ENCODE measurements at places on chromosomes 7 and 10.
A peak's percentile ranks its signal among the peaks of the same experiment; 100 is the strongest.

DNA sequence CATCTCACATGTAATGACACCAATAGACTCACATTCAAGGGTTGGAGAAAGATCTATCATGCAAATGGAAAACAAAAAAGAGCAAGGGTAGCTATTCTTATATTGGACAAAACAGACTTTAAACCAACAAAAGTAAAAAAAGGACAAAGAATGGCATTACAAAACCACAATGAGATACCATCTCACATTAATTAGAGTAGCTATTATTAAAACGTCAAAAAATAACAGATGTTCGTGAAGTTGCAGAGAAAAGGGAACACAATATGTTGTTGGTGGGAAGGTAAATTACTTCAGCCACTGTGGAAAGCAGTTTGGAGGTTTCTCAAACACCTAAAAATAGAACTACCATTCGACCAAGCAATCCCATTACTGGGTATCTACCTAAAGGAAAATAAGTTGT lies 197.0 kb downstream of the SNX13 start:
- DNase-seq = no peak

- DNase-seq = no peak
Measured at GRCh38 chr7:29765490-29765889, 40.8 kb upstream of the WIPF3 start.

DNA sequence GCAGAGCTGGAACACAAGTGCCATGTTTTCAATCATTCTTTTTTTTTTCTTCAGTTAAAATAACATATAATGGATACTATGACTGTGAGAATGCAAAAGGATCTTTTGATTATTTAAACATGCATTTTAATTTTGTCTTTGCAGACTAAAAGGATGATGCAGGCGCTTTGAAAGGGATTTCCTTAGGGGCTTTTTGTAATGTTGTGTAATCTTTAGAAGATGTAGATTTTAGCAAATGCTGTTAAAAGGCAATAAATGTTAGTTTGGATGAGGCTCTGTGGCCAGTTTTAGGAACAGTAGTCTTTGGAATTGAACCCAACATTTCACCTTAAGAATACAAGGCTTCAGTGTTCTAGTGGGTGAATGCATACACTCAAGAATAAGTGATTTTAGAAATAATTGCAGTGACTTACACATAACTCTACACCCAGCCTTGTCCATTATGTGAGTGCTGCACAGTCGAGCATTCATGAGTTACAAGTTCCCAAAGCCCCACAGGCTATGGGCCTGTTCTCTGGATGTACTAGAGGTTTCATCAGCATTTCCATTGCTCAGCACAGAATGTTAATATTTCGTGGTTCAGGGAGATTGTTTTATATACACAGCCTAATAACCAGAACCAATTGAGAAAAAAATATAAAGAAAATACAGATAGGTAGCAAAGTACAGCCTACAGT lies 11.6 kb downstream of the PAPSS2 start:
- no peak for DNase-seq

DNA sequence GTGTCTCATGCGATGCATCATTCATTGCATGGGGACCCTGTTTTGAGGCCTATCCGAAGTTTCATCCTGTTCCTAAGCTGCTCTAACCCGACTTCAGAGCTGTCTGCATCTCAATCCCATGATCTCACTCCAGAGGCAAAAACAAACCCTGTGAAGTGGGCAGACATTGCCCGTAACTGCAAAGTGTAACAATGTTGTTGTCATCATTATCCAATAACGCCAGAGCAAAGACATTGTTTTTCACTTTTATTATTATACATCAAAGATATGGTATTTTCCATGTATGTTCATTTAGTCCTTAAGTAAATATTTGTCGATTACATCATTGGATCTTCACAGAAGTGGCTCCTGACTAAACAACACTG lies 246.7 kb downstream of the KLF6 start:
- no peak for DNase-seq

GRCh38 chr7:102244601-102245000 lies 42.1 kb upstream of the SH2B2 start:
- DNase-seq = no peak

- no peak for DNase-seq
Measured at GRCh38 chr7:140540136-140540777, 61.0 kb upstream of the MKRN1 start.

GRCh38 chr10:77593771-77594470 lies 43.7 kb downstream of the KCNMA1 start:
- DNase-seq = no peak

DNA sequence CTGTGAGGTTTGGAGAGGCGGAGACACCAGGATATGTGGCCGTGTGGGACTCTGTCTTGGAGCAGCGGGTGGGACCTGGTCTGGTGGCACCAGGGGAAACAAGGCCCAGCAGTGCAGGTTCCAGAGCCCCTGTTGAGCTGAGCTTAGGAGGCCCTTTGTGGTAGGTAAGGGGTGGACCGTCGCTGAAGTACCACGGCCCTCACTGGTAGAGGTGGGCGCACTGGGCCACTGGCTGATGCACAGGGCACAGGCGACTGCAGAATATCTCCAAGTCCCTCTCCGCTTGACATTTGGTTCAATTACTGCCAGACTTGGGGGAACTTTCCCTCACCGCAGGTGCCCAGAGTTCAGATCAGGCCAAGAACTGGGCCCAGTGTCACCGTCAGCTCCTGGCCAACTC lies 27.3 kb downstream of the DOCK1 start:
- DNase-seq = no peak

DNA sequence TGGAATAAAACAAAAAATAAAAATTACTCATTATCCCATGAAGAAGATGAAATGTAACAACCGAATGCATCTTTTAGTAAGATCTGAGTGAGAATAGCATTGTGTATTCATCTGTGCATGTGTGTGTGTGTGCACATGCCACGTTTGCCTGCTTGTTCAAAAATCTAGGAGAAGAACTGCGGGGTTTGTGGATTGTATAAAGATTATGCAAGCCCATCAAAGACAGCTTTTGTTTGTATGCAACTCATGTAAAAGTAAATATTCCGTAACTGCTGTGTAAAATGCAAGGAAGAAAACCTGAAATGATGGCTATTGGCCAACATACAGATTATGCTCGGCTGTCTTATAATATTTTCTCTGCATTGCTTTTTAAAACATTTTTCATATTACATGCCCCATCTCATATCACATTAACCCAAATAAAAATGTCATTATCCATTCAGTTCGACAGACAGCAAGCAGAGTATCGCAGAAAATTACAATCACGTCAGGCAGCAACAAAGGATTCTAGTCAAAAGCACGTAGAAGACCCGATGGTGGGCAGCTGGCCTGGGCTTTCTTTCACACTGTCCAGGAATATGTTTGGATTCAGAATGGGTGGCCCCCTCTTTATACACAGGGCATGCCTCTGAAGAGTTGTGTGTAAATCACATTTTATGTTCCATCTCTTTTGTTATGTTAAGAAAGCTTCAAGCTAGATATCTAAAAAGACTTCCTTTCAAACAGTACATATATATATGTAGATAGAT lies 114.0 kb downstream of the PARP12 start:
- no peak for DNase-seq

DNA sequence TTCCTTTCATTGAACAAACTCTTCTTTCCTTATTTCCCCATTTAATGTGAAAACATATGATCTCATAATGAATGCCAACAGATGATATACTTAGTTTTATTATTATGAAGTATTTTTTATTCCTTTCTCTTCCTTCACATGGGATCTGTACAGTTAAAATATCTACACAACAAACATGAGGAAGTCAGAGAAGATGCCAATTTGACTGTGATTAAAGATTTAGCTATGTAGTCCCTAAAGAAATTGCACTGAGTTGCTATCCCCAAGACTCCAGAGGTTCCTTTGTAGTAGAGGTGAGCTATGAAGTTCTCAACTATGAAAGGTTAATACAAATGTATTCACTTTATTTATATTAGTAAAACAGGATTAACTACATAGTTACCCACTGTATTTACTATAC lies 60.6 kb upstream of the LRRN3 start:
- no peak for DNase-seq

DNA sequence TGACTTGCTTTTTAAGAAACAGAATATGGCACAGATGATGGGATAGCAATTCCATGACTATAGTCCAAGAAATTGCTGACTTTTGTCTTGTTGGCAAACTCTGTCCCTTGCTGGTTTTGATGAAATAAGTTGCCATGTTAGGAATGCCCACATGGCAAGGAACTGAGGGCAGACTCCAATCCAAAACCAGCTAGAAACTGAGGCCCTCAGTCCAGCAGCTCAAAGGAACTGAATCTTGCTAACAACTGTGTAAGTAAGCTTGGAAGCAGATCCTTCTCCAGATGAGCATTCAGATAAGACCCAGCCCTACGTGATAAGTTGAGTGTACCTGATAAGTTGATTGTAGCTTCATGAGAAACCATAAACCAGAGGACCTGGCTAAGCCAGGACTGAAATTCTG lies 64.3 kb upstream of the BMPER start:
- DNase-seq = no peak

GRCh38 chr10:7550013-7550412 lies 116.8 kb downstream of the ITIH5 start:
- no peak for DNase-seq

DNA sequence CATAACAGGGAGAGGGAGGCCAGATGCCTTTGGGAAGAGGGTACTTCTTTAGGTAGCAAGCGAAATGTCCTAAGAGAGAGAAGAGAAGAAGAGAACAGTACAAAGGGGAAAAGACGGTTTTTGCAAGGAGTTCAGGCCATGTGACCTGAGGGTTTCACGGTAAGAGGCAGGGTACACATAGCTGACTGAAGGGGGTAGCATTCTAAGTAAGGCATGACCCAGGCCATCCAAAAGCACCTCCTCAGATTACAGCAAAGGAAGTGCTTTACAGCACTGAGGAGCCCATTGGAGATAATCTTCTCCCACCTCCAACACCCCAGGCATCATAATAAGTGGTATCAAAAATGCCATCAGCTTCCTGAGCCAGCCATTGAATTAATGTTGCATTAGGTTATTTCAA lies 258.2 kb upstream of the NPY start:
- no peak for DNase-seq

- DNase-seq = no peak
Measured at GRCh38 chr10:18158773-18159265, 18.6 kb downstream of the CACNB2 start.

DNA sequence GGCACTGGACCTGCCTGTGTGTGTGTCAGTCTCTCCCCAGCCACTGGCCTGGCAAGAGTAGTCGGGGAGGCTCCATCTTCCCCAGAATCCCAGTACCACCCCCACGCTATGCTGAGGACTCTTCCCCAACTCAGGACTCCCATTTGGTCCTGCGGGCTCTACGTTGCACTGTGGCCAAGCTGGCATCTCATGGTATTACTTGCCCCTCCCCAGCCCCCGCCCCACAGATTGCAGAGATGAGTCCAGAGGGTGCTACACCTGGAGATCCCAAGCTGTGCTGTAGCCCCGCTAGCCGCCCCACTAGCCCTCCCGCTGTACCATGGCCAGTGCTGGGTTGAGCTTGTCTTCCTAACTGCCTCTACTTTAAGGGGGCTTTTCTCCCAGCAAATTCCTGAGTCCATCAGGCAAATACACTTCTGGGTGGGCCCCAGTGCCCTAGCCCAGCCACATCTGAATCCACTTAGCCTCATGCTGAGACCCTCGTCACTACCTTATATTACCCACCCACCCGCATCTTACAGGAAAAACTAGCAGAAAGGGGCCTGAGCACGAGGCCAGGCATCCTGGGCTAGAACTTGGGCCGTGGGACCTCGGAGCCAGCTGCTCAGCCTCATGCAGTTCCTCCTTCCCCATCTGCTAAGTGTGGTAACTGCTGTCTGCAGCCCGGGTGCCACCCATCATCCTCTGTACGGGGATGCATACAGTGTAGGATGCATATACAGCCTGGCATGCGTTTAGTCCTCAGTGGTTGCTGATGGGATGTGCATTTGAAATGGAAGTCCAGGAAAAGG lies 65.8 kb upstream of the CACUL1 start:
- DNase-seq = no peak

GRCh38 chr10:88989824-88990383 lies 694 bp upstream of the FAS start:
- DNase-seq = no peak

DNA sequence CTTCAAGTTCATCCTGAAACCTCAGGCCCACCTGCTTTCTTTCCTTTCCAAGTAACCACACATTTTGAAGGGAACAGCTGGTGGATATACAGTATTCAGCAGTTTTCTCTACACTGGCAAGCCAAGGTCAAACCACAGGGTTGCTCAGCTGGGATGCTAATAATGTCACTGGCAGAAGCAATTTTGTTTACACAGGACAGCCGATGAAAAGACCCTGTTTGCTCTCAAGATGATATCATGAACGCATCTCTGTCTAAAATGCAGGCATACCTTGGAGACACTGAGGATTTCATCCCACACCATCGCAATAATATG lies 186.2 kb downstream of the USP6NL start:
- DNase-seq = no peak

GRCh38 chr10:84606428-84606827 lies 278.0 kb downstream of the CCSER2 start:
- no peak for DNase-seq

DNA sequence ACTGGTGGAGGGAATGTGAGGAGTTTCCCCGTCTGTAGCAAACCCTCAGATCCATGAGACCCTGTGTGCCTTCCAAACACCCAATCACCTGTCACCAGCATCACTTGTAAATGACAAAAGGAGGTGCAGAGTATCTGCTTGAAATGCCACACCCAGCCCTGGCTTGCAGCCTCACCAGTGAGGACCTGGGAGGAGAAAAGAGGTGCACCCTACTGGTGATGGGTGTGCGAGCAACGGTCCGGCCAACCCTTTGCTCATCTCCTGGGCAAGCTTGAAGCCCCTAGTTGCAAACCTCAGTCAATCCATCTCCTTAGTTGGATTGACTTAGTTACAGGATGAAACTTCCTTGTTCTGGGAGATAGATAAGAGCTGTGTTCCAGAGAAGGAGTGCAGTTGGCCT lies 62.4 kb upstream of the WAPL start:
- no peak for DNase-seq

DNA sequence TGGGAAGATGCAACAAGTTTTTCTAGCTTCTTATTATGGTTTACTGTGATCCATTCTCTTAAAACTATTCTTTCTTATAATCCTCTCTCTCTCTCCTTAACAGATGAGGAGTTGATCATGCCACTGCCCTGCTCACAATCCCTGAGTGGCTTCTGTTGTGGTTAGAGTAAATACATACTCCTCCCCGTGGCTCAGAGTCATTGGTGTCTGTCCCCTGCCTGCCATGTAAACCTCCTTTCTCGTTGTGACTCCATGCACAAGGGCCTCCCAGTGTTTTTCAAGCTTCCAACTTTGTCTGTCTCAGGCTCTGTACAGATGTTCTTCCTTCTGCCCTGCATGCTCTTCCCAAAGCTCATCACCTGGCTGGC lies 20.4 kb downstream of the CCNY start:
- DNase-seq = no peak

DNA sequence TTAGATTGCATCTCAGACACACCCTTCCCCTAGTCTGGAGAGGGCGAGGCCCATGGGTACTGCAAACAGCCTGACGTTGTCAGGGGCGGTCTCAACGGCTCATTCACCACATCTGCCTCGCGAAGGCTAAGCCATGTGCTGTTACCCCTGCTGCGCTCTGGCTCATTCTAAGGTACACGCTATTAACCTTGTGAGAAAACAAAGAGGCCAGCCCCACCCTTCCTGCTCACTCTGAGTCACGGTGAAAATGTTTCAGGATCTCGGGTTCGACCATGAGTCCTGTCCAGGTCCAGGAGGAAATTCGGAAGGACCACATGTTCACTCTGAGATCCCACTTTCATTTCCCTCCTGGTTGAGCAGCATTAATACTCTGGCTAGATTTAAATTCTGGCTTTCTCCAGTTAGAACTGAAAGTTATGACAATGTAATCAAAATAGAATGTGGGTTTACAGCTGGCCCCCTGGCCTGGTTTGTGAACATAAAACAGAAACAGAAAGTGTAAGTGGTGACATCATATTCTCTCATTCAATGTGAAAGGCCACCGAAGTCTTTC lies 55.2 kb downstream of the EGFR start:
- DNase-seq = peak; percentile 88

GRCh38 chr7:158030071-158030470 lies 557.6 kb downstream of the PTPRN2 start:
- DNase-seq = no peak
